Effector memory CD4-positive, alpha-beta T cell (primary cell): ENCODE measurements at places on chromosomes 6 and 20.

DNA sequence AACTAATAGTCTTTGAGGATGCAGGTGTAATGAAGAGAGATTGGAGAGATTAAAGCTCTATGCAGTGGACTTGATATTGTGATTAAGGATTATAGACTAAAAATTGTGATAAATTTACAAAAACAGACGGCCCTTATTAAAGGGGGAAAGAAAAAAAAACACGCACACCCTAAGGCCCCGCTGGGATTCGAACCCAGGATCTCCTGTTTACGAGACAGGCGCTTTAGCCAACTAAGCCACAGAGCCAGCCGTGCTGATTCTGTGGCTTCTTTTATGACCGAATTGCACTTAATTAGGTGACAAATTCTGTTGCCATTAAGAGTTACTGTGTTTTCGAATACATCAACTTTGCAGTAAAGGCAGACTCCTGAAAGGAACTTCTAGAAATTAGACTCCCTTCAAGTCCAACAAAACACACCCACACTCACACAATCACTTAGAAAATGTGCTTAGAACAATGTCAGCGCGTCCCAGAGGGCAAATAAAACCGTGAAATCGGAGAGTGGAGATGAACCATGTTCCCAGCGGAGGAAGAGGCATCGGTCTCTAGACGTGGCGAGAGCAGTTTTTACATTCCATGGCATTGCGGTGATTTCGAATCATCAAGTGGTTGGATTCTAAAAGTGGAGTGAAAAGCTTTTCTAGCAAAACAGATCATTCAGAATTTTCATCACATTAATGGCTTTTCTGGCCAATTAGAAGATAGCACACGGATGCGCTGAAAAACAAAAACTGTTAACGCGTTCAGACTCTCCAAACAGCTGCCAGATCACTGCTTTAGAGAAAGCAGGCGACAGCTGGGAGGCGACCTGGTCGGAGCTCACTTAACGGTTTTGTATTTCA, 122.6 kb downstream of the GPX5 start:
- no peak for DNase-seq

- no peak for DNase-seq
Measured at GRCh38 chr6:144413418-144413817, 128.3 kb downstream of the UTRN start.

DNA sequence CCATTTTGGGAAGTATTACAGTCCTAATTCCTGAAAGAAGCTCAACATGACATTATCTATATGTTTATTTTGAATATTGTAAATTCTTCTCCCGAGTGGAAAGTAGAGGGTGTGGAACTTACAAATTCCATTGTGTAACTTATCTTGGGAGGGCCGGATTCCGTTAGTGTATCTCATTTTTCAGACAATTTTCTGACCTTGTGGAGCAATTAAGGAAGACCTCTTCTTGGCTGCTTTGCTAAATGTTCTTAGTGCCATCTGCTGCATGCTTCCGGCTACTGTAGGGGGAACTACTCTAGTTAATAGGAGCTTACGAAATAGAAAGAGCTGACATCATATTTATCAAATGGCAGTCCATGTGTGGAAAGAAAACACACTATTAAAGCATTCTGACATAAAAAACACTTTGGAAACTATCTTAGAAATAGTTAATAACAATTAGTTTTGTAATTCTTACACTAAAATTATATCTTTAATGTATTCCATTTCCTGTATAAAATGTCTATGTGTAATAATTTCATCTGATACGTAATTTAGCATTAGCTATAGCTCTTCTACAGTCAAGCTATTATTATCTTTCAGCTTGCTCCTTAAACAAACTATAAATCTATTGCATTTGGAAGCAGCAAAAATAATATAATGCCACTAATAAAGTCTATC, 41.5 kb upstream of the KCNQ5 start:
- no peak for DNase-seq

DNA sequence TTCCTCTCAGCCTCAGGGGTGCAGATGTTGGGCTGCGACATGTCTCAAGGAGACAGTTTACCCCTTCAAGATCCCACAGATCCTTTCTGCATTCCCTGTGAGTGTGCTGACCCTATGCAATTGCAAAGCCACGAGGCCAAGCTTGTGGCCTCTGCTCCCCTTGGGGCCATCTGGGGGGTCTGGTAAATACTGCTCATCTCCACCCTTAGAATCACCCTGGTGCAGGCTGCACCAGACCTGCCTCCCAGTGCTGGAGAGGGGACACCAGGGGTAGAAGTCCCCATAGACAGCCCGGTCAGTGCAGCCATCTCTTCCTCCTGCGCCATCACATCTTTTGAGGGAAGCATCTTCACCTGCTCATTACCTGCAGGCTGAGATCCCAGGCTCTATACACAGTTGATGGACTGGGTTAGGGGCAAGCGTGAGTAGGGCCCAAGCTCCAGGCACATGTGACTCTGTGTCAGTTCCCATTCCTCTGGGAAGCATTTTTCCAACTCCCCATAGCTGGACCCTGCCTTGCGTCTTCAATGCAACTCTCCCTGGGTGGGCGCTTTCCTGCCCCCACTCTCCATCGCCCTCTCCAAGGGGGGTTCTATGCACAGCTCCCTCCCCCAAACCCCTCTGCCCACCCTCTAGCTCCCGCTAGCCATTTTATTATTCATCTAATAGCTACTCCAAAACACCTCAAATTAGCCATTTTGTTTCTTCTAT, 53.9 kb downstream of the THBS2 start:
- no peak for DNase-seq

DNA sequence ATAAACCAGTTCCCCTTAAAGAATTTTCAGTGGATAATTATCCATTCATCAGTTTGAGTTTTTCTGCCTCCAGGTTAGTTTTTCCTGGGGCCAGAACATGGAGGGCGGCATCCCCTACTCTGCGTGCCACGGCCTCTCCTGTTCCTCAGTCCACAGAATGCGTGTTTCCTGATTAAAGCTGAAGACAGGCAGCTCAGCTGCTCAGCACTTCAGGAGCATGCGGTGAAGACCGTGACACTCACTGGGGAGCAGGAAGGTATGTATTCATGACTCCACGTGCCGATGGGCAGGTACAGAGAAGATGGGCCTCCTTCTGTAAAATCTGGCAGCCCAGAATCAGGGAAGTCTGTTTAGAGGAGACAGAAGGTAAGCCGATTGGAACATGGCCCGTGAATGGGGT, 2.0 kb upstream of the THBS2 start:
- no peak for DNase-seq

- DNase-seq: peak; percentile 50
Measured at GRCh38 chr6:90216072-90216977, 80.3 kb downstream of the BACH2 start.
